Caudate nucleus (tissue), 63 donors: ENCODE measurements at places on chromosomes 2 and 18.

DNA sequence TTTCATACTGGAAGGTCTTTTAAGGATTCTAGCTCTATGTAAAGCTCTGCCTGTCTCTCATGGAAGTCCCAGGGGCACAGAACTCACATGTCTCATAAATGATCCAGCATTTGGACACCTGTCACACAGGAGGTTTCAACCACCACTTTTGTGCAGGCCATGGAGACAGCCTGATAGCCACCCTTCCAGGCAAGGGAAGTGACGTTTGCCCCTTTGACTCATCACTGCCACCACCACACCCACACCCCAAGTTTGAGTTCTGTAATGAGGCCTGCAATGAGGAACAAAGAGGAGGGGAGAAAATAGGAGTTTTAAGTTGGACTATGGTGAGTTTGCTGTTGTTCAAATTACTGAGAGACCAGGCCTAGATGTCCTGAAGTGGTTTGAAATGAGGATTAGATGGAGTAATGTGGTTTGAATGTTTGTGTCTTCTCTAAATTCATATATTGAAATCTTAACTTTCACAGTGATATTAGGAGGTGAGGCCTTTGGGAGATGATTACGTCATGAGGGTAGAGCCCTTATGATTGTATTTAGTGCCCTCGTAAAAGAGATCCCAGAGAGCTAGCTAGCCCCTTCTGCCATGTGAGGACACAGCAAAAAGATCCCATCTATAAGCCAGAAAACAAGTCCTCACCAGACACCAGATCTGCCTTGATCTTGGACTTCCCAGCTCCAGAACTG is 175.3 kb upstream of the EPHA4 start:
- DNase-seq = no peak

GRCh38 chr2:111657351-111657975 is 226.5 kb downstream of the ANAPC1 start:
- DNase-seq = no peak

DNA sequence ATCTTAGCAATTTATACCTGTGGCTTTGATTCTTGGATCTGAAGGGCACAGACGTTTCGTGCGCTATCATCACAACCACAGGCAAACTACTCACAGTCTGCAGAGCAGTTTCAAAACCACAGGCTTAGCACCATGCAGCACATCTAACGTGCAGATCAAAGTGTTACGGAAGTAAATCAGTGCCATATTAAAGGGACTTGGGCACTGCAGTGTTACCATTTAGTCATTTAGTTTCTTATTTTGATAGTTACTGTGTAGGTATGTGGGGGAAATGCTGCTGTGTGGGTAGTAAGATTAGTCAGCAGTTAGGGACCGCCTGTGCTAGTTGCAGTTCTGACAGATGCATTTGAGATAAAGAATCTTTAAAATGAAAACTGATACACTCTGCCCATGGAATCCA is 384.0 kb downstream of the NBAS start:
- DNase-seq = no peak

GRCh38 chr2:153077311-153077710 is 358.9 kb downstream of the ARL6IP6 start:
- DNase-seq = no peak

- DNase-seq = no peak
Observed at GRCh38 chr2:128026448-128027277, 1.2 kb downstream of the SAP130 start.

GRCh38 chr2:68828887-68829708 is 42.1 kb downstream of the BMP10 start:
- DNase-seq = peak; percentile 81

DNA sequence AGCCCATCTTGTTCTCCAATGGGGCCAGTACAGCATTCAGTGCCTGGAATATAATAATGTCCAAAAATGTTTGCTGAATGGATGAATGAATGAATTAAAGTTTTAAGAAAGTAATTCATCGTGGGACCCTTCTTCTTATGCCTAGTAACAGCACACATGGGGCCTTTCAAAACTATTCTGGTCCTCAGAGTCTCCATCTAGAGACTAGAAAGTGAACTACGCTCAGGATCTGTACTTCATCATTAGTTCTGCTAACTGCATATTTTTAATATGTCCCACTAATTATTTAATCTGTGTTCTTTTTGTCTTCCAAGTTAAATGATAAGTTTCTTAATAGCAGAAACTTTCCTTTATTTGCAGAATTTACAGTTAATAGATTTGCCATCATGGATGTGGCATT is 172.5 kb downstream of the SMAD2 start:
- DNase-seq = no peak

- DNase-seq = peak; percentile 17
Observed at GRCh38 chr2:234770031-234770506, 181.7 kb upstream of the SH3BP4 start.

- DNase-seq = no peak
Observed at GRCh38 chr2:188993247-188993646, 19.1 kb downstream of the COL3A1 start.

DNA sequence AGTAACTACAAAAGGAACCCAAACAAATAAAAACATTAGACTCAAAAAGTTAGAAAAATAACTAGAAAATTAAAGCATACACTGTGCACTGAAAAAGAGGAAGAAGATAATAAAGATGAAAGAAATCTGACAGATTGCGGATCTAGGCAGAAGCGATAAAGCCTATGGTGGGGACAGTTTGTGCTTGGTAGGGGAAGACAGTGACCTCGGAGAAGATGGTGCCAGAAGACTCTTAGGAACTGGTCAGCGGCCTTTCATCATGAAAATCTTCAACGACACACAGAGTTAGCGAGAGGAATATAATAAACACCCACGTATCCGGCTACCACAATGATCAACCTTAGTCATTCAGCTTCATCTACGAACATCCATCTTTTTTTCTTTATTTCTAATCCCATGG is 180.5 kb downstream of the HDAC4 start:
- no peak for DNase-seq

DNA sequence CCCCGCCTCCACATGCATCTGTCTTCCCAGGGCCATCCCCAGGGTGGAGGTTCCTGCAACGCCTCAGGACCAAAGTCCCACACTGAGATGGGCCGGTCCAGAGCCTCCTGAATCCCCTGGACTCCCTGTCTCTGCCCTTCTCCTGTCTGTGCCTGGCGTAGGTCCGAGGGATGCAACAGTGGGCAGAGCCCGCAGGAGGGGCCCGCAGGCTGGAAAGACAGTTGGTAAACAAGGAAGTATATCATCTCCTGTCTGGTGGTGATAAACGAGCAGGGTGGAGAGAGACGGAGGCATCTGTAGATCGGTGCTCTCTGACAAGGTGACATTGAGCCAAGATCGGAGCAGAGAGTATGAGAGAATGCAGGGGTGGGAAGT is 72.6 kb upstream of the RAB6C start:
- no peak for DNase-seq

DNA sequence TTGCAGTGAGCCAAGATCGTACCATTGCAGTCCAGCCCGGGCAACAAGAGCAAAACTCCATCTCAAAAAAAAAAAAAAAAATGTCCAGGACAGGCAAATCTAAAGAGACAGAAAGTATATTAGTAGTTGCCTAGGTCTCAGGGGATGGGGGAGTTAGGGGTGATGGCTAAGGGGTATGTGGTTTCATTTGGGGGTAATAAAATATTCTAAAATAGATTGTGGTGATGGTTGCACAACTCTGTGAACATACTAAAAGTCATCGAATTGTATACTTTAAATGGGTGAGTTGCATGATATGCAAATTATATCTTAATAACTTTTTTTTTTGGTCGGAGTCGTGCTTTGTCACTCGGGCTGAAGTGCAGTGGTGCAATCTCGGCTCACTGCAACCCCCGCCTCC is 34.2 kb upstream of the ACTR2 start:
- no peak for DNase-seq

DNA sequence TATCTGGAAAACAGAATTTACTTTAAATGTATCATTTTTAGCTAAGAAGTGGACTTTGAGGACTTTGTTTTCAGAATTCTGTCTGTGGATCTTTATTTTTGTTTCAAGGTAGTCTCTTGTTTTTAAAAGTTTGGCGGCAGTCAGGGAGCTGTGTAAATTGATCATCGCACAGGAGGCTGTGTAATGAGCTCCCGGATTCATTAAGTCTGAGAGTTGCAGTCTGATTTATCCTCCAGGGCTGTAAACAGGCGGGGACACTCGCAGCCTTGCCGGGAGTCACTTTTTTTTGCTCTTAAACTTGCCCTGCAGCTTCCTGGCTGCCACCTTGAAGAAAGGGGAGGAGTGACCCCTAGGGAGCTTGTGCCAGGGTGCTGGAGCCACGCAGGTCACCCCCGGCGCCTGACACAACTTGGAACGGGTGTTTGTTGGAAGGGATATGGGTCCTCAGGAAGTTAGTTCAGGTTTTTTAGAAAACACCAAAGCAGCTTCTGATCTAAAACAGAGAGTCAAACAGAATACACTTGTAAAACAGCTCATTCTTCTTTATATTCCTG is 76.2 kb downstream of the DCDC2C start:
- DNase-seq = no peak

GRCh38 chr2:33730193-33730592 is 131.1 kb upstream of the FAM98A start:
- DNase-seq = no peak

- DNase-seq = no peak
Observed at GRCh38 chr2:127674241-127675209, 805 bp downstream of the LIMS2 start.

DNA sequence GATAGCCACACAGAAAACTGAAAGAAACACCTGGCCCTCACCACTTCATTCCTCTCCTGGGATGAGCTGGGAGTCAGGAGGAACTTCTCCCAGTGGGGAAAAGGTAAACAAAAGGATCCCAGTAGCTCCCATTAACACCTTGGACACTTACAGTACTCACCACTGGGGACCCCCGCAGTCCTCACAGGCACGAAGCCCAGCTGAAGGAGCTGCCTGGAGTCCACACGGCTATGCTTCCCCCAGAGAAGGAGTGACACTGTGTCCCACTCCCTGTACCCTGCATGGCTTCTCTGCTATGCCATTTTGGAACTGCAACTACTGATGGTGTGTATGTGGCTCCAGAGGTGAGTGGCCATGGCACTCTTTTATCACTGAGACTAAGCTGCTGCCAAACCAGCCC is 1565.1 kb downstream of the LRP1B start:
- DNase-seq = no peak
